ENCODE measurements at places on chromosomes 4 and X. TPM values are rescaled to one million over a fixed set of nuclear protein-coding genes. Genes with fewer than 3 reads are reported as not detected.

MAGEA2 gene
- not detected for total RNA-seq

NDUFA1 gene
- 93.8 TPM for total RNA-seq

GRCh38 chr4:41611881-41612871, 74.2 kb downstream of the LIMCH1 start:
- DNase-seq = no peak

GRCh38 chr4:66589183-66589582, 918.9 kb upstream of the EPHA5 start:
- DNase-seq = no peak

- no peak for DNase-seq
Observed at GRCh38 chr4:54318904-54319303, 89.8 kb downstream of the PDGFRA start.
